ENCODE measurements at places on chromosomes 2 and 18.

GRCh38 chr2:219123356-219124135 is 37.1 kb downstream of the NHEJ1 start:
- no peak for DNase-seq

DNA sequence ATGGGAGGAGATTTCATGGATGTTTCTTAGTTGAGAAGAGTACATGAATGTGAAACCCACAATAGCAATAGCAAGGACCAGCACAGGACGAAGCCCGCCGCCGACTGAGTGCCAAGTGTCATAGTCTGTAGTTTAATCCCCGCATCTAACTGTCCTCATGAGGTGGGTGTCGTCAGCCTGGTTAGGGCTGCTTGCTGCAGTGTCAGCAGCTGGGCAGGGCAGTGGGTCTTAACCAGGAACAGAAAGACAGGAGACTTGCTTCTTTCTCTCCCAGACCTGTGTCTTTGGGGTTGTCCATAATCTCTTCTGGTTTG is 146.6 kb downstream of the VAPA start:
- DNase-seq, result no peak

GRCh38 chr2:114185501-114185900 is 256.9 kb upstream of the DPP10 start:
- DNase-seq, result no peak

DNA sequence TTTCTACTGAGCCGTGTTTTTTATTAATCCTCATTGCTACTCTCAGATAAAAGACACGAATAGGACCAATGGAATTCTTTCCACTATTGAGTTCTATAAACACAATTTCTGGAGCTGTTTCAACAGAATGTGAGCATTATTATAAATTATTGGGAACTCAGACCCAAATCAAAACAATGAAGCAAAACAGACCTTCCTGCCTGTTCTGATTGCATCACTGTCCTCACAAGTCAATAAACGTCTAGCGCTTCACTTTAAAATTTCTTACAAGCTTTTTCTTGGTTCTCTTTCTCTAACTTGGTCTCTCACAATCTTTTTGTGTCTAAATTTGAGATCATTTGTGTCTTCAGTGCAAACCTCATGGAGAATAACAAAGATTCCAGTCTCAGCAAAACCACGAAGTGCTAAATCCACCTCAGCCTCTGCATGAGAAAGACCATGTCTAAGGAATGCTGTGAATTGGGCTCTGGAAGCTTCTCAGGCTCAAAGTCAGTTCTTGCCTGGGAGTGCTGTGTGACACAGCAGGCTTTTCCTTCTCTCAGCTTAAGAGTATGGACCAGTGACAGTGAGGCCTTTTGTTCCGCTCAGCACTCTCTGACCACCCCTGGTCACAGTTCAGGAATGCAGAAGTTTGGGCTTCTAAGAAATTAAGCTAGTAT is 22.8 kb downstream of the ARHGAP28 start:
- no peak for DNase-seq

DNA sequence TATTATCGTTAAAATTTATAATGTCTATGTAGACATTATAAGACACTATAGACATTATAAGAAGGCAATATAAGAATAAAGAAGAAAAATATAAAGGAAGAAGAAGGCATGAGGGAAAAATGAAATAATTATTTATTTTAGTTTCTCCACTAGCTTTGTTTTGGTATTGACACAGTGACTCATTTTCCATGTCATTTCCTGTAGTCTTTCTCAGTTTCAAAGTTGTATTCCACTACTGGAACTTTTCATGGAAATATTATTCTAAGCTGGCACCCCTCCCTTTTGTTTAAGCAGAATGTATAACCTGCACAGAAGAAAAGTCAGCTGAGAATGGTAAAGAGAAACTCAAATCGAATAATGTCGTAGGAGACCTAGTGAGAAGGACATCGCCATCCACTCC is 234.2 kb upstream of the NETO1 start:
- DNase-seq, result no peak

DNA sequence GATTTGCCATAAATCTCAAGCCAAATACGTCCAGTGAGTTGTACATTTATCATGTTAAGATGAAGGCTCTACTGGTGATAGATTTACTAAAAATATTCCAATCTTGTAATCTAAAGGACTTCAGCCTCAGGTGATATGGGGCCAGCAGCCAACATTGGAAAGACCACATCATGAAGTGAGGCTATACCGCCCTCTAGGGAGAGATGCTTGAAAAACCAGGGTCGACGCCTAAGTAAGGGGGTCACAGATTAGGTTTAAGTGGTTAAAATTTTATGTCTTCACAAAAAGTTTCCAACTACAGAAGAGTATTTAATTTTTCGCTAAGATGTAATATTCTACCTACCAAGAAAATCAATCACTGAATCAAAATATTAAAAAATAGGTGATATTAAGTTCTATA is 33.3 kb downstream of the DOCK10 start:
- no peak for DNase-seq

DNA sequence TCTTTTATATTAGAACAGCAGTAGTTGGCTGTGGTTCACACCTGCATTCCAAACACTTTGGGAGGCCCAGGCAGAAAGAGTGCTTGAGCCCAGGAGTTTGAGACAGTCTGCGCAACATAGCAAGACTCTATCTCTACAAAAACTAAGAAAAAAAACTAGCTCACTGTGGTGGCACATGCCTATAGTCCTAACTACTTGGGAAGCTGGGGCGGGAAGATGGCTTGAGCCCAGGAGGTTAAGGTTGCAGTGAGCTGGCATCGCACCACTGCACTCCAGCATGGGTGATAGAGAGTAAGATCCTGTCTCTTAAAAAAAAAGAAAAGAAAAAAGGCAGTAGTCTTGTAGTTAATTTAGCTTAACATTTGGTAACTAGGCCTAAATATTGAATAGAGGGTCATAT is 136.6 kb downstream of the AGPS start:
- no peak for DNase-seq

DNA sequence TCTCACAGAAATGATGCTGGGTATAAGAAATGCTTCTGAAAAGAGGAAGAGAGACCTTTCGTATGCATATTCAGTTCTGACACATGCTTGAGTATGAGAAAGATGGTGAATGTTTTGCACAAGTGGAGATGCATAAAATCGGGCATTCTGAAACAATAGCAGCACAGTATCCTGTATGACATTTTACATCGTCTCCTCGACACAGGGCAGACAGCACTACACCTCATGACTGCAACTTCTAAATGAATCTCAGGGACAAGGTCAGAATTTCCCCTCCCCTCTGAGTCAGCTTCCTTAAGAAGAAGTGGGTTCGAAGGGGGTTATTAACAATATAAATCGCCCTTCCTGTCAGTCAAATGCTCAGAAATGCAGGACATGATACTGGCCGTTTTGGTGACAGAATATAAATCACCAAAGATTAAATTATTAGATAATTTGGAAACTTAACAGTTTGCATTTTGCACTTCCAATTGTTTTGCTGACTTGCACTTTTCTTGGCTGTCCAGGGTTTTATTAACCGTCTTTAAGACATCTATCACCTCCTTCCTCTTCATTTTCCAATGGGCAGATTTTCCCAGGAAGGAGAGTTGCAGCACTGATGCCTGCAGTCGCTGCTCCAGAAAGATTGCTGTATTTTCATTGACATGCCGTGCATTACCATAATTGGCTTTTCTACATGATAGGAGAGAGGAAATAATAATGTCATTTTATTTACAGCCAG is 57.2 kb downstream of the TSHZ1 start:
- DNase-seq, result no peak

DNA sequence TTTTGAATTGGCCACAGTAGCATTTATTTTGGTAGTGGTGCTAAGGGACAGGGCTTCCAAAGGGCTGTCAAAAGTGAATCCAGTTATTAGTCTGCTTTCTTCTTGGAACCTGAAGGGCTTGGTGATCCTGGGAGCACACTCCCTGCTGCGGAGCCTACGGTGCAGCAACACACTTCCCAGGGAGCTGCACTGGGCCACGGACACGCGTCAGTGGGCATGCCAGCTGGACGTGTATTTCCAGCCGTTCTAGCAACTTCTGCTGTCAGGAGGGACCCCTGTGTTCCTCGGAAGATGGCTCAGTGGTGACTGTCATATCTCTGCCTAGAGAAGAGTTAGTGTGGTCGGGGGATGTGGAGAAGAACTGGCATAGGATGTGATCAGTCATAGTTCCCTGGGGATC is 204.6 kb downstream of the SOCS6 start:
- no peak for DNase-seq

DNA sequence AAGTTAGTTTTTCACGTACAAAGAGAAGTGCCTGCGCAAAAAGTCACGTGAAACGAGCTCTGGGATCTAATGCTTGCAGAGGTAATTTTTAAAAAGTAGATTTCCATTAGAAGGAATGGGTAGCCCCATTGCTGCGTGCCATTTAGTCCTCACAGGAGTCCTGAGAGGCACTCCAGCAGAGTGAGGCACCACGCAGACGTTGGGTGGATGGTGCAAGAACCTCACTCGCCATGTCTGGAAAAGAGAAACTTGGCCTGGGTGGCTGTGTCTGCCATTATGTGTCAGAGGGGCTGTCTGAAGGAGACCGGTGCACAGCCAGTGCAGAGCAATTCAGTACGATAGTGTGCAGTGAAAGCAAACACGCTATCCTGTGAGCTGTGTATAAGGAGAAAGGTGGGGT is 1.8 kb upstream of the HDAC4 start:
- no peak for DNase-seq

DNA sequence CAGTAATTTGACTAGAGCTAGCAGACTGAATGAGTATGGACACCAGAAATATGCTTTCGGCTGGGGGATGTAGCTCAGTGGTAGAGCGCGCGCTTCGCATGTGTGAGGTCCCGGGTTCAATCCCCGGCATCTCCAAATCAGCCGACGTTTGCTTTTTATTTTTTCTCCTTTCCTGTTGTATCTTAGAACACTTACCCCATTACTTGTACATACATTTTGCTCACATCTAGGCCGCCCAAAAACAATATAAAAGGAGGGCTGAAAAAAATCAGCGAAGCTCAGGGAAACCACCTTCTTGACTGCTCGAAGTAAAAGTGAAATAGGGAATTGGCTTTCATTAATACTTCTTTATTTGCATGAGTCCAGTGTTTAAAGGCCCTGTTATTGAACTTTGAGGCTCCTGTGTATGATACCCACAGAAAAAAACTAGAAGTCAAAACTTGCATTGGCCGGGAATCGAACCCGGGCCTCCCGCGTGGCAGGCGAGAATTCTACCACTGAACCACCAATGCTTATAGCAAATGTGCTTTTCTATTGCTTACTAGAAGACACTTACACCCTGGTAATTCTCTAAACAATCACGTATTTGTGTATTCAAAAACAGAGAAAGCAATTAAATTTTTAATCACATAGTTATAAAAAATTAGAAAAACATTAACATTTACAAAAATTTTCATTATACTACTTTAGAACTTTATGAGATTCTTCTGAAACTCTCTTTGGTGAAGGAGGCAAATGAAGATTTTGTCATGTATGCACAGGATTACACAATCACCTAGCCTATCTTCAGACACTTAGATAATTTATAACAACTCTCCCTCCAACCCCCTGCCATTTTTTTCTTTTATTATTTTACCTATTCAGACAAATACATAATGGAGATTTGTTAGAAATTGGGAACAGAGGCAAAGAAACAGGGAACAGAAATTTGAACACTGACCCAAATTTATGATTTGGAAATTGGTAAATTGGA is 35.2 kb upstream of the GPD2 start:
- DNase-seq, result peak; percentile 88

- no peak for DNase-seq
Measured at GRCh38 chr2:200223205-200223784, 83.2 kb upstream of the SPATS2L start.
